ENCODE measurements at places on chromosomes 5 and 9.

DNA sequence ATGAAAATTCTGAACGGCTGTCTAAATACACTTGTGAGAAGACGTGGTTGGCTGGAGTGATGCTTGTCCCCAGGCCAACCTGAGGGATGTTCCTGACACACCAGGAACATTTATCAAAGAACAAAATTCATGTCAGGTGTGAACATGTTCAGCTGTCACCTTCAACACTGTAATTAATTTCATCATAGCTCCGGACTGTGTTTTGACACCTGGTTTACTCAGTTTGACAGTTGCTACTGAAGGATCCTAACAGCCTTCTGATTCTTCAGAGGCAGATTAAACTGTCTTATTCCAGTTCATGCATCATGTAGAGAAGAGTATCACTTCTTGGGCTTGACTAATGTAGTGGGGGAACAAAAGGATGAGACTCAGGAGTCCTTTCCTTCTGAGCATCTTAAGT, 134.1 kb downstream of the NPR3 start:
- no peak for DNase-seq

GRCh38 chr9:137255448-137256114, 454 bp downstream of the NELFB start:
- DNase-seq: no peak

- no peak for DNase-seq
Measured at GRCh38 chr5:66674802-66675201, 78.6 kb downstream of the MAST4 start.

- no peak for DNase-seq
Measured at GRCh38 chr5:179886190-179886911, 21.3 kb downstream of the TBC1D9B start.

GRCh38 chr9:127686461-127687393, 20.1 kb upstream of the CFAP157 start:
- no peak for DNase-seq

DNA sequence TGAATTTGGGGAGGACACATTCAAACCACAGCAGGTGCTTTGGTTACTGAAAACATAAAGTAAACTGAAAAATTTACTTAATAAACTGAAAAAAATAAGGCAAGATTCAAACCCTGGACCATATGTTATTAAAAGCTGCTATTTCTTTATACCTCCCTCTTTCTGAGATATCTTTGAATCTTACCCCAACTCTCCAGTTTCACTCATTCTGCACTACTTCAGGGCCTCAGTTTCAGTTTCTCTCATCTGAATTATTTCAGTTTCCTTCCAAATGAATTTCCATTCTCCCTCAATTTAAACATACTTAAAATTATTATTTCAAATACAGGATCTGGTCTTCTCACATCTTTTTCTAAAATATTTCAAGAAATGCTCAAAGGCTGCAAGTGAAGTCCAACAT, 4.9 kb upstream of the OXCT1 start:
- DNase-seq: no peak

- no peak for DNase-seq
Measured at GRCh38 chr9:97752274-97752673, 55.1 kb upstream of the XPA start.

GRCh38 chr5:107247427-107247826, 423.3 kb downstream of the EFNA5 start:
- no peak for DNase-seq

DNA sequence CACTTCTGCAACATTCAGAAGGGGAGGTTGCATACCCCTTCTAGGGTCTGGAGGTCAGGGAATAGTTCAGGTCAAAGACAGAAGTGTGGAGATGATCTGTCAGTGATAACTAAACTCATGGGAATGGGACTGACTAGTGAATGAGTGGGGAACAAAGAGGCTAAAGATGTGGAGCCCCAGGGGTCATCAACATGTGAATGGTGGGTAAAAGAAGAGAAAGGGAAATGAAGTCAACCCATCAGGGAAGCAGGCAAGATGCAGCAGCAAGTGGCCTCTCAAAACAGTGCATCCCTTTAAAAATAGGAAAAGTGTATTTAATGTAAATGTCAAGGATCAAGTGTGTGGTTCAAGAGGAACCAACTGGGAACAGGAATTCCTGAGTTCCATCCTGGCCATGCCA, 69.9 kb downstream of the PLPPR1 start:
- DNase-seq: no peak

DNA sequence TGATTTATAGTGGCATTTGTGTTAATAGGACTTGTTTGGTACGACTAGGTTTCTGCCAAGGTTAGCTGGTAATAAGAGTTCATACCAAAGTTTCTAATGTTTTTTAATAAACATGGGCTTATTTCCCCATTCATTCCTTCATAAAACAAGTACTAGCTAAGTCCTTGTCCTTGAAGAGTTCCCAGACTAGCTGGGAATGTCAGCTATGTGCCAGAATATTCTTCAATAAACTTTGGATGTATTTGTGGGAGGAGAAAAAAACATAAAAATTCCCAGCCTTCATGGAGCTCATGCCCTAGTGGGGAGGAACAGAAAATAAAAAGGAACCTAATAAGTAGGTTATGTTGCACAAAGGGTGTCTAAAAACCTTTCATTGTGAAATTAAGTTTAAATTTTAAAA, 176.9 kb downstream of the DENND1A start:
- DNase-seq: no peak

GRCh38 chr5:113147101-113147508, 170.5 kb downstream of the DCP2 start:
- no peak for DNase-seq

DNA sequence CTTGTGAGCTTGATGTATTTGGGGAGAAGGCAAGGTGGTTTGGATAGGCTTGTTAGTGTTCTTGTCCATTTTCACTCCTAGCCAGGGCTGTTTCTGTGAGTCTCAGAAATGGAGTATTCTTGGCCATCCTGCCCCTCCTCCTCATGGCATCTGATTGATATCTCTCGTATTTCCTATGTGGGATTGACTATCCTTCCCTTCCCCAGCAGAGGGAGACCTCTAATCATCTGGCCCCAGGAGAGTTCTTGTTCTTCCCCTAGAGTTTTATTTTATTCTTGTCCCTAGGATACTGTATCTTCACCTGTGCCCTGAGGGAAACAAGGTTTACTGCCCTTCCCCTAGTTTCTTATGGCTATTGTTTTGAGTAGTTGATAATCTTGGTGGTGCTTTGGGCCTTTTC, 114.4 kb downstream of the VPS13A start:
- DNase-seq: no peak

- no peak for DNase-seq
Measured at GRCh38 chr5:90987726-90988125, 395.4 kb downstream of the ARRDC3 start.

DNA sequence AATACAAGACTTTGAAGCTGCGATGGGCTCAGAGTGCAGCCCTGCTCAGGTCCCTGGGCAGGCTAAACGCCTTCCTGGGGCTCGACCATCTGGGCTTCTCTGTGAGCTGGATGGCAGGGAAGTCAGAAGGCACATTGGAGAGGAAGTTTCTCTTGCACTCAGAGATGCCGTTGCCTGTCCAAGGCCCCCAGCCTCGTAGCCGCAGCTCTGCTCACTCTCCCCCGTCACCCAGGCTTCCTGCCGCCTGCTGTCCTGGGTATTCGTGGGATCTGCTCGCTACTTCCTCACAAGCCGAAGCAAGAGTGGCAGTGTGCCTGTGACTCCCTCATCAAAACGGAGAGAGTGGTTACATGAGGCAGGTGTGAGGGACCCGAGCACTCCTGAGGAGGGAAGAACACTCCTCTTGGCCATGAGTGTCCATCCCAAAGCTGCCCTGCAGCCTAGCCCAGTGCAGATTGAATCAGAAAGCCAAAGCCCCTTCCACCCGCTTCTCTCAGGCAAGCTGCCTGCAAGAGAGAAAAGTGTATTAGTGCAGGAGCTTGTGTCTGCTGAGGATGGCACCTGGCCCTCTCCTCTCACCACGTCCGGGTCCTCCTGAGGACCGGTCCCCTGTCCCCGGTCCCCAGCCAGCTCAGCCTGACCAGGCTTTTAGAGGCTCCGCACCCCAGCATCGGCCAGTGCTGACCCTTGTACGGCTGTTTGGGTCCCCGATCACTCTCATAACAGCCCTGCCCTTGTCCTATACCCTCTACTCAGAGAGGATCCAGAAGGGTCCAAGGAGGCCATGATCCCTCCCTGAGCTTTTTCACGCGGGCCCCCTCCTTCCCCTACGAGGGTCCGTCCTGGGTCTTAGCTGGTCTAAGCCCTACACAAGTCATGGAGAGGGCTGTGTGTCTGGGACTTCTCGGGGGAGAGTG, 7.3 kb downstream of the FCN2 start:
- DNase-seq: no peak

- peak; percentile 94 for DNase-seq
Measured at GRCh38 chr9:107733523-107733894, 243.9 kb upstream of the KLF4 start.

- no peak for DNase-seq
Measured at GRCh38 chr9:92165484-92165883, 50.3 kb upstream of the SPTLC1 start.

DNA sequence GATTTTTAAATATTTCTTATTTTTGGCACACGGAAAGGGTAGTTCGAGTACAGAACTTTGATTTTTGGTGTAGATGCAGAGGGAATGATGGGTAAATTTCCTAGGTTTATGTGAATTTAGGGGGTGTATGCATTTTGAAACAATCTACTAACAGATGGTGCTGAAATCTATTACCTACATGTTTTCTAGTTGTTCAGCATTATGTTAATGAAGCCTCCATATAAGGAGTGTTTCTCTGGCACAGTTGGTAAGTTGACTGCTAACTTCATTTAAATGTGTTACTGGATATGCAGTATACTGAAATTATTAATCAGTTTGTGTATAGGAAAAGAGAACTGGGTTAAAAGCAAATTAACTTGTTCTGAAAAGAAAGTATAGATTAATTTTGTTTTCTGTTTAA, 17.5 kb downstream of the SUB1 start:
- DNase-seq: no peak

DNA sequence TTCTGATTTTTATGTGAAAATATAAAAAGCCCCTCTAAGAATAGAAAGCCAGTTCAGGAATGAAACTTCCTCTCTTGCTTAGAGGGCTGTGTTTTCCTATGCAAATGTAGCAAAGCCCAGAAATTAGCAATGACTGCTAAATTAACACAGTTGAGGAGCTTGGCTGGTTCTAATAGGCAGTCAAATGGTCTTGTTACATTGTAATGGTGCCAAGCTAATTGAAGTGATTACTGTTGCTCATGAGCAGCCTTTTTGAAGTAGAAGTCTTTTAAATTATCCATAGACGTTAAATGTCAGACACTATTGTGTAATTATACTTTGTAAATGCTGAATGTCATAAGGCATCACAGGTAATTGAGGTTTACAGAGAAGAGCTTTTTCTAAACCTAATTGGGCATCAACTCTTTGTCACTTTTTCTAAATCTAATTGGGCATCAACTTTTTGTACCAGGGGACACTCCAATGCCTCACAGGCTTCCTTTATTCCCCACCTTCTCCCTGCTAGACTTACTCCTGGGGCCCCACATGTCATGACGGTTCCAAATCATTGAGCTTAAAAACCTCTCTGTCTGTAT, 229.1 kb downstream of the PSAT1 start:
- no peak for DNase-seq

- no peak for DNase-seq
Measured at GRCh38 chr9:123556464-123557435, 200.8 kb downstream of the CRB2 start.

- no peak for DNase-seq
Measured at GRCh38 chr5:138439477-138440158, 761 bp downstream of the REEP2 start.

DNA sequence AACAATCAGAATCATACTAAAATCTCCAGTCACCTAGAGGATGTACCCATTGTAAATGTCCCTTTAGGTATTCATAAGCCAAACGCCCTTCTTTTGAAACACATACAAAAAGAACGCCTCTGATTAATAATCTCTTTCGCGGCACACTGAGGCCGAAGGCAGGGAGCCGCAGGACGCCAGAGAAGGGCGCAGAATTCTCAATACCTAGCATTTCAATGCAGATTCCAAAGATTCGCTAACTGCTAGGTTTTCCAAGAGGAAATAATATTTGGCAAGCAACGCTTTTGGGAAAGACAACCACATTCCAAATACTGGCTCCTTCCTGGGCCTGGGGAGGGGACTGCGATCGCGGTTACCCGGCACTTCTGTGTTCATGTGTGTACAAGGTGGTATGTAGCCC, 203.3 kb downstream of the MEF2C start:
- DNase-seq: no peak

- no peak for DNase-seq
Measured at GRCh38 chr5:146213210-146213826, 9.9 kb downstream of the RBM27 start.

DNA sequence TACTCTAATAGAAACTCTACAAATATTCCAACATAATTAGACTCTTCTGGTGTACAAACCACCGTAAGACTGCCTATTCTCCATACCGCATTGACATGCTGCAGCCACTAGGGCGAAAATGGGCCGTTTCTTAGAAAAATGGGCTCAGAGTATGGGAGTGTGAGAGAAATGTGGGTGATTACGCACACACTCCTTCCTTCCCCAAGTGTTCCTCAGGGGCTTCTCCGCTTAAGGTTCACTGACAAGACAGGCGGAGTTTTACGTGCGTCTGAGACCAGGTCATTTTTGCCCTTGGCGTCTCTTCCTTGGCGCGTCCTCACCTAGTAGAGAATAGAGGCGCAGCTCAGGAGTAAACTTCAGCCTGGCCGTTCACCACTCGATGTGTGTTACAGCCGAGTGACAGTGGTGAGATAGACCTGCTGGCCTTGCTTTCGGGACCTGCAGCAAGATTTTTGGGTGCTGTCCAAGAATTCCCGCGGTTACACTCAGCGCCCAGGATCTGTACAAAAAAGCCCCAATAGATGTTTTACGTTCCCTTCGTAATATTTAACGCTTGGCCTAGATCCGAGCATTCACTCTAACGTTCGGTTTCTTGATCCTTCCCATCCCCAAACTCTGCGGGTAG, 1.8 kb upstream of the NTRK2 start:
- no peak for DNase-seq

- no peak for DNase-seq
Measured at GRCh38 chr5:100758306-100758705, 144.8 kb downstream of the ST8SIA4 start.

DNA sequence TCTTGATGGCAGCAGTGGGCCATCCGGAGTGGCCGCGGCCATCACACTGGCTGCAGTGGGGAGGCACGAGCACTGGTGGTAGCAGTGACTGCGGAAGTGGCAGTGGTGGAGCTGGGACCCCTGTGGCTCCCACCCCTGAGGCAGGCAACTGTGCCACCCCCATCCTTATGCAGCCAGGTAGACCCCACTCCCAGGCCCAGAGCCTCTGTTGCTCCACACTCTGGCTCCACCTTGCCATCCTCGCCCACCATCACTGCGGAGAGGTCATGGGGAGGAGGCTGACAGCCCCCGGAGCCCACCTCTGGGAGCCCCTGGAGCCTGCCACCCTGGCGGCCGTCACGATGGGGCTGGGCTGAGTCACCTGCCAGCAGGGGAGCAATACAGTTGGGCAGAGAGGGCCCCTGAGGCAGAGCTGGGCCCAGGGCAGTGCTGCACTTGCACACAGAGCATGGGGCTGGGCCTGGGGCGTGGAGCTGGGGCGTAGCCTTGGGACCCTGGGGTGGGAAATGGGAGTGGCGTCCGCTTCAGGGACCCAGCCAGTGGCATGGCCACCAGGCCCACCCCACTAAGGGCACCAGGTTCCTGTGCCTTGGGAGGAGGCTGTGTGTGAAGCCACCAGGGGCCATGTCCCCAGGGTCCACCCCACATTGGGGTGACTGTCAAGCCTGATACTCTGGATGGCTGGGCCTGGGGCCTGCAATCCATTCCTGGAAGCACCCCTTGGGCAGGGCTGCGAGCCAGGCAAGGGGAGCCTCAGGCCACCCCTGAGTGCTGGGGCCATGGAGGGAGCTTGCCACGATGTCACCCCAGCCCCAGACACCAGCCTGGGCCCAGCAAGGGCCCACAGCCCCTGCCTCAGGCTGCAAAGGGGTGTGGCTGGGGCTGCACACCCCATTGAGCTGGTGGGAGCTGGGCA, 7.7 kb downstream of the AMBP start:
- DNase-seq: no peak

GRCh38 chr9:130929571-130930038, 9.4 kb downstream of the FIBCD1 start:
- no peak for DNase-seq
